ENCODE measurements at places on chromosomes 1 and 21.

DNA sequence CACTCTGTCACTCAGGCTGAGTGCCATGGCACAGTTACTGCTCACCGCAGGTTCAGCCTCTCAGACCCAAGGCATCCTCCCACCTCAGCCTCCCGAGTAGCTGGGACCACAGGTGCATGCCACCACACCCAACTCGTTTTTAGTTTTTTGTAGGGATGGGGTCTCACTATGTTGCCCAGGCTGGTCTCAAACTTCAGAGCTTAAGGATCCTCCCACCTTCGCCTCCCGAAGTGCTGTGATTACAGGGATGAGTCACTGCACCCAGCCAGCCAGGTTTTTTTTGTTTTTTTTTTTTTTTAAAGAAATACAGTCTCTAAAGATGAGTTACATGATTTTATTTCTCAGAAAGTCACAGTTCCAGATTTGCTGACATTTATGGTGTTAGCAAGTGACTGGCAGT lies 29.0 kb downstream of the BACE2 start:
- no peak for DNase-seq

DNA sequence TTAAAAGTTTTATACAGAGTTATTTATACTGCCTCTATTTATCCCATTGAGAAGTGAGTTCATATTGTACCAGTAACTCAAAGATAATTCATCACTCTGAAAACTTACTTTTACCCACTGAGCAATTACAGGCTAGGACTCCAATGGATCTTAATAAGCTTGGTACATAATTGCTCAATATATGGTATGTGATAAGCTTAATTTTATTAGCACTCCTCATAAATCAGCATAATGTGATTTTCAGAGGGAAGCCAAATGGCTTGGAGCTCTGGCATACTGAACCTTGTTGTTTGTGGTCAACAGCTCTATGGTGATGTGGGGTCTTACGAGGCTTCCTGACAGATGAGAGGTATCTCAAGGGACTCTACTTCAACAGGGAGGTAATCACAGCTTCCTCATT lies 26.3 kb downstream of the ADAM30 start:
- no peak for DNase-seq

- DNase-seq: peak; percentile 75
Measured at GRCh38 chr1:157505481-157506272, 46.6 kb downstream of the FCRL5 start.

GRCh38 chr1:151368393-151369301 lies 3.9 kb downstream of the SELENBP1 start:
- DNase-seq: no peak

All from pancreas (tissue), 10 donors.